ENCODE measurements at places on chromosomes 5 and 9.

DNA sequence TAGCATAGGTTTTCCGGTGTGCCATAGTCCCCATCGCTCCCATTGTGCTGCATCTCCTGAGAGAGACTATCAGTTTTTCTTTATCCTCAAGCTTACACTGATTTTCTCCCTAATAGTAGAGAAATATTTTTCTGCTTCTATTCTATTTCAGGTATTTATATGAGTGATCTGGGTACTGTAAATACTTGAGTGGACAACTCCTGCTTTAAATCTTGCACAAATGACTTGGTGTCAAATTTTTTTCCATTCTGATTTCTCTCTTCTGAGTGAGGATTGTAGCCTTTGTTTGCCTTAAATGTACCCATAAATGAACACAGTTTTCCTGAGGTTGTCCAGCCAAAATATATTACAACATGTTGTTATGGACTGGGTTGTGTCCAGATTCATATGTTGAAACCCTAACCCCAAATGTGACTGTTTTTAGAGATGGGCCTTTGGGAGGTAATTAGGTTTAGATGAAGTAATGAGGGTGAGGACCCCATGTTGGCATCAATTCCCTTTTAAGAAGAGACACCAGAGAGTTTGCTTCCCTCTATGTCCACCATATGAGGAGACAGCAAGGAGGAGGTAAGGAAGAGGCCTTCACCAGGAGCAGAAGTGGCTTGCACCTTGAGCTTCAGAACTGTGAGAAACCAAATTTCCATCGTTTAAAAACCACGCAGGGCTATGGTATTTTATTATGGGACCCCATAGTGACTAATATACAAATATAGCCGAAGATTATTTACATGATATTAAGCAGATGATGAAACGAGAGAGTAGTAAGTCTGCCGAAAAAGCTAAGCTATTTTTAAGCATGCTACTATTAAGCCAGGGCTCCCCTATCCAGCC is 336.4 kb upstream of the MPDZ start:
- DNase-seq, result no peak

GRCh38 chr5:123279136-123279535 is 144.1 kb downstream of the CEP120 start:
- no peak for DNase-seq

GRCh38 chr5:138659121-138659520 is 83.9 kb upstream of the HSPA9 start:
- DNase-seq, result no peak

- no peak for DNase-seq
Observed at GRCh38 chr9:134405527-134405926, 79.3 kb downstream of the RXRA start.

DNA sequence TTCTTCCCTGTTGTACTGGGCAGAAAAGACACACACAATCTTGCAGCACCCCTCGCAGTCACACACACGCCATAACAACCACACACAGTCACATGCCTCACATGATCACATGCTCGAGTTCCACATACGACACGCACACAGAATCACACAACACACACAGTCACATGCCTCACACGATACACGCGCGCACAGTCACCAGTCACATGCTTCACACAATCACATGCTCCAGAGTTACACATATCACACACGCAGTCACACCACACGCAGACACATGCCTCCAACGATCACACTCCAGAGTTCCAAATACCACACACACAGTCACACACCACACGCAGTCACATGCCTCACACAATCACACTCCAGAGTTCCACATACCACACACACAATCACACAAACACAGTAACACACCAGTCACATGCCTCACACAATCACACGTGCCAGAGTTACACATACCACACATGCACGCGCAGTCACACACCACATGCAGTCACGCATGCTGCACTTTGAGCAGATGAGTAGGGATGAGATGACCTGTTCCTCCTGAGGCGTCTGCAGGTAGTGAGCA is 49.0 kb upstream of the LRRC14B start:
- no peak for DNase-seq

- no peak for DNase-seq
Observed at GRCh38 chr5:122367456-122367855, 55.4 kb downstream of the SNCAIP start.

- no peak for DNase-seq
Observed at GRCh38 chr5:96140084-96140483, 178.4 kb upstream of the ELL2 start.
